ENCODE measurements at places on chromosomes 4 and X.

- DNase-seq = no peak
These were observed 147.6 kb upstream of the TBC1D9 start for GRCh38 chr4:140903522-140904475.

- DNase-seq = no peak
These were observed 1.9 kb upstream of the CHST7 start for GRCh38 chrX:46571423-46572339.

- no peak for DNase-seq
These were observed 169.0 kb downstream of the CORIN start for GRCh38 chr4:47668810-47669408.

DNA sequence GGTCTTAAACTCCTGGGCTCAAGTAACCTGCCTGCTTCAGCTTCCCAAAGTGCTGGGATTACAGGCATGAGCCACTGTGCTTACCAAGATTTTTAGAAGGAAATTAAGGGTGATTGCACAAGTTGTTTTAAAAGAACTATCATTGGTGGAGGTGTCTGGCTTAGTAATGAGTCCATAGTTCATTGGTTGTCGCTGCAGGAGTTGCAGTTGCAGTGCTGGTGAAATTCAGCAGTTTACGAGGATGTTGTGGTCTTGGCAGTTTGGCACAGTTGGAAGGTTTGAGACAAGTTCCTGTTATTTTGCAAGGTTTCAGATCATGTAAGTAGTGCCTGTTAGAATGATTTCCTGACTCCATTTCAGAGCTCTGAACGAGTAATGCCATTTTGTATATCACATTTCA lies 48.1 kb downstream of the RAB40AL start:
- DNase-seq = no peak

DNA sequence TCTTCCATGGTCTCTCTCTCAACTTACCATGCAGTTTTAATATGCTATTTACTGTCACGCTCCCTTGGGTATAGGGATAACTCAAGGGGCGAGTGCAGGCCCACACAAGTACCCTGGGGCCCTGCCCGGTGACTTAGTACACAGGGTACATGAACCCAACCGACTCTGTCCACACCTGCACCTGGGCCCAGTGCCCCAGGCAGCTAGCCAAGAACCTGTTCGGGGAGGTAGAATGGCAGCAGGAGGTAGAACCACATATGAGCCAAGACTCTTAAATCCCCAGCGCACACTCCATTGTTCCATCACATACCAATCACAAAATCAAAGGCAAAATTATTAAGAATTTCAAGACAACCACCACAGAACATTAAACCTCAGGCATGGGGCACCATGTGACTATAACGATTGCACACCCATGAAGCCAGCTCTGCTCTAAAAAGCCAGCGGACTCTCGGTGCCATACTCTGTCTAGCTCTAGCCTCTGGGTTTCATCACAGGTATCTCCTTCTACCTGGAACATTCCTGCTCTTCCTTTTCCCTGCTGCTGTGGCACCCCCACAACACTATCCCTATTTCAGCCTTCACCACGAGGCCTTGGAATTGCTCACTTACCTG lies 14.6 kb downstream of the PHF8 start:
- DNase-seq = no peak

- DNase-seq = no peak
These were observed 9.9 kb downstream of the HMX1 start for GRCh38 chr4:8861576-8862295.

Measured in BJ (cell line).